ENCODE measurements at places on chromosomes 1 and 21. TPM values are rescaled to one million over a fixed set of nuclear protein-coding genes. Genes with fewer than 3 reads are reported as not detected.

DNA sequence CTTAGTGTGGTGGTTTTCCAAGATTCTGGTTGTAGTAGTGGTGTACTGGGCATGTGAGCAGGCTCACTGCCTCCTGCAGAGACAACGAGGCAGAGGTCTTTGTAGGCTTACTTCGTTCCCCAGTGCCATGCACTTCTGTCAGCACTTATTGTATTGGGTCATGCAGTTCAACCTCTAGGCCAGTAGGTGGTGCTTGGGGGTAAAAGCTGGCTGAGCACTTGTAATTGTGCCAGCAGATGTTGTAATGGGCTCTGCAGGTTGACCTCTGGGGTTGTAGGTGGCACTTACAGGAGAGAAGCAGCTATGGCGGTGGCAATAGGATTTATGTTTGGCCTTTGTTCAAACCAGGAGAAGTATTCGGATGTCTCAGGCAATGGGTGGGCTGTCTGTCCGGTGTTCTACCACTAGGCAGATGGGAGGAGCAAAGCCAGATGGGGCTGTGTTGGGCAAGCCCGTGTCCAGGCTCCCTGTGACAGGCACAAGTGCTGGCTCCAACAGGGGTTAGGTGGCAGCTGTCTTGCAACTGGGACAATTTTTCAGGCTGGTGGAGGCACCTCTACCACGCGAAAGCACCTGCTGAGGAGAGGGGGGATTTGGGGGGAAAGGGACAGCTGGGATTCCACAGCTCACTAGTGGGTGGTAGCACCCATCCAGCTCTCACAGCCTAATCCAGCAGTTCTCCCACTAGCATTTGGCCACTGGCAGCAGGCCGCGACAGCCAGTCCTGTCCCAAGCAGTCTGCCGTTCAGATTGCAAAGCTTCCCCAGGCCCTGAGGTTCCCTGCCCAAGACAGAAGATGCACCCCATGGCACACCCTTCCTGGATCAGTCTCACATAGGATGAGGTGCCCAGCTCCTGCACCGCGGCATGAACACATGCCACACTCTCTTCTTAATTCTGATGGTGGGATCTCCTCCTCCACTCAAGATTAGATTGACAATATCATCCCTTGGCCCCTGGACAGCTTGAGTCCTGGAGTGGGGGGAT, 274.5 kb downstream of the CTH start:
- DNase-seq: no peak

The RBM11 gene
- 0.09 TPM for polyA plus RNA-seq

The PBX1 gene
- polyA plus RNA-seq: 57.3 TPM

GRCh38 chr1:147750618-147751217, 9.7 kb downstream of the GJA5 start:
- DNase-seq: no peak

- no peak for DNase-seq
These were observed 21.3 kb downstream of the LSS start for GRCh38 chr21:46207006-46207919.

DNA sequence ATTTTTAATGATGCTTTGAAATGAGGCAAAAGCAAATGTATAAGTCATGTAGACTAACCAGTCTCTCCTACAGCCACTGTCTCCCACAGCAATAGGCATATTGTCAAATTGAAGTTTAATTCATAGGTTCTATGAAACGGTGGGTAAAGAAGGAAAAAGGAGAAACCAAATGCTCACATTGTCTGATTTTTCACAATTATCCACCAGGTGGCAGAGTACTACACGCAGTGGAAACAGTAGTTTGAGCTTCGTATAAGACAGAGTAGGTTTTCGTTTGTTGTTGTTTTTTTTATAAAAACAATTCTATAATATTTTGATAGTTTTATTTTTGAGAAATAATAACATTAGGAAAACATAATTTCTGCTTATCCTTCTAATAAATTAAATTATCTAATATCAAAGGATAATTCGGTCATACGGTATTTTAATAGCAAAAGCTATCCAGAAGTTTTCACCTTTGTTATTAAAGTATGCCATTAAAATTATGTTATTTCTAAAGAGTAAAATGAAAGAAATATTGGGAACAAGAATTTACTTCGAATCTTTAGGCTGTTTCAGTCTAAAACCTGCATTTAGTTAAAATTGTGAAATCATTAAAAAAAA, 39.1 kb downstream of the TYW3 start:
- DNase-seq: peak; percentile 13
